ENCODE measurements at places on chromosomes 11 and 22.
A peak's percentile ranks its signal among the peaks of the same experiment; 100 is the strongest.

DNA sequence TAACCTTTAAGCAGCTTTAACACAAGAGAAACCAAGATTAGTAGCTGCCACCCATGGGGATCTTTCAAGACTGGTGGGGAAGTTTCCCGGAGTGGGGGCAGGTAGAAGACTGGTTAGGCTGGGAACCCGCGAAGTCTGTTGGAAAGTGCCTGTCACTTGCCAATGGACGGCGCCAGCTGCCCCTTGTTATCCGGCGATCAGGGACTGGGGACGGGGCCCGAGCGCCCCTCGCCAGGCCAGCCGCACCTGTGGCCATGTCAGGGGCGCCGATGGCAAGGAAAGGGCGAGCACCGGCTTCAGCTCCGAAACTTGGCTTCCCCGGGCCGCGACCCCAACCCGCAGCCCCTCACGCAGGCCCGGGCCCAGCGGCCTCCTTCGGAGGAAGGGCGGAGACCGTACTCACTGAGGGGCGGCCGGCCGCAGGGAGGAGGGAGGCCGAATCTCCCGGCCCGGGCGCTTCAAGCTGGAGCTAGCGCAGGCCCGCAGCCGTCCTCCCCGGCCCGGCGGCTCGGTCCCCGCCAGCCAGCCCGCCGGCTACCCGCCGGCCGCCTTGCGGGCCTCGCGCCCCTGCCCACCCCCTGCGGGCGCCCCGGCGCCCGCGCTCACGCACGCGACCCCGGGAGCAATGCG lies 539 bp downstream of the EIF4ENIF1 start:
- peak; percentile 53 for DNase-seq

- DNase-seq, result no peak
Measured at GRCh38 chr11:47352556-47352955, at the start of gene MYBPC3. TSS of gene MYBPC3 (minus strand) at chr11:47352702. CDS start at chr11:47352647, 55 bp downstream.

DNA sequence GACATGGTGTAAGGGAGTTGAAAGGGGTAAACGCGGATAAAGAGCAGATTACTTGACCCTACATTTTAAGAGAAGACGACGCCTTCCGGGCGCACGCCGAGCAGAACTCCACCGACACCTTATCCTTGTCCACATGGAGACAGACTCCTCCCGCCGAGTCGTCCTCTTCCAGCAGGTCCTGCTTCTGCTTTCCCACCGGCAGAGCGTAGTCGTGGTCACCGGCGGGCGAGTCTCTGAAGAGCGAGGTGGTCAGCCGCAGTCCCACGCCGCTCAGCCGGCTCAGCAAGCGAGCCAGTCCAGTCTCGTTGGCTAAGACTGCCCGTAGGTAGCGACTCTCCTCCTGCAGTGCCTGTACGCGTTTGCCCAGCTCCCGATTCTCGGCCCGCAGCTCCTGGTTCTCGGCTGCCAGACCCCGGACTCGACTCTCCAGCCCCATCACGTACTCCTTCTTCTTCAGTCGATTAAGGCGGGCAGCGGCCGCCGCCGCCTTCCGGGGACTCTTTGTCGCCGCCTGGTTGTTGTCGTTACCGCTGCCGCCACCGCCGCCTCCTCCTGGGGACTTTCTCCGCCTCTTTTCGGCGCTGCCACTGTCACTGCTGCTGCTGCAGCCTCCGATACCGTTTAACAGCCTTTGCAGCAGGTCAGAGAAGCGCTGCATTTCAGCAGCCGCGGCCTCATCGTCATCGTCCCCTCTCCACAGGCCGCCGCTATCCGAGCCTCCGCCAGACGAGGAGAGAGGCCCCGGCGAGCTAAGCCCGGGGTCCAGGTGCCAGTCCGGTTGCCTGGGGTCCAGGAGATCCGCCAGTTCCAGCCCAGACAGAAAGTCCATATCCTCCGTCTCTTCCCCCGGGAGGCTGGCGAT lies 945 bp downstream of the CREBZF start:
- DNase-seq, result peak; percentile 87

GRCh38 chr11:23206741-23207336 lies 346.6 kb upstream of the CCDC179 start:
- no peak for DNase-seq

GRCh38 chr11:48165426-48165825 lies 51.2 kb upstream of the OR4B1 start:
- DNase-seq, result no peak

DNA sequence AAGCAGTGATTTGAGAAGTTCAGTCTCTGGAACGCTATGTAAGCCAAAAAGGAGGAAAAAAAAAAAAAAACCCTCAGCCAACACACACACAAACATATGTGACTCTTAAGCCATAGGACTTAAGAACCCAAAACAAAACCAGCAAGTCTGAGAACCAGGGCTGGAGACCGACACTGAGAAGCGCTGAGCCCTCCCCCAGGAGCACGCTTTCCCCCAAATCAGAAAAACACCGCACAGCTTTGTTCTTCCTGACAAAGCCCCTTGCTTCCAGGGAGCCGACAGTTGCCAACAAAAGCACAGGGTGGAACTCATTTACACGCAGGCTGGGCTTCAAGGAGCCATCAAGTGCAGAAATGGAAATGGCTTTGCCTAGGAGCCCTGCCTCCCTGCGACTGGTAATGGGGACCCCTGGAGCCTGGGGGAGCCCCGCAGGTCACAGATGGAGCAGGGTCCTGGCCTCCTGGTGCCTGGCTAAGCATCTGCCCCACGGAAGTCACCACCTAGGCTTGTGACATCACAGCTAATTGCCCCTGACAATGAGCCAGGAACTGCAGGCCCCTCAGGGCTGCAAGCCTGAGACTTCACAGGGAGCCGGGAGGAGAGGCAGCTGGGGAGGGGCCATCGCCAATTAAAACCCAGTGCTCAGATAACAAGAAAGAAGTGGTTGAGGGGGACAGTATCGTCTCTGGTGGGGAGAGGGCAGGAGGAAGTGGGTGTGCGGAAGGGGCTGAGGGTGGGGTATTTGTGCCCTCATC lies 66.9 kb downstream of the NFAM1 start:
- DNase-seq, result no peak

DNA sequence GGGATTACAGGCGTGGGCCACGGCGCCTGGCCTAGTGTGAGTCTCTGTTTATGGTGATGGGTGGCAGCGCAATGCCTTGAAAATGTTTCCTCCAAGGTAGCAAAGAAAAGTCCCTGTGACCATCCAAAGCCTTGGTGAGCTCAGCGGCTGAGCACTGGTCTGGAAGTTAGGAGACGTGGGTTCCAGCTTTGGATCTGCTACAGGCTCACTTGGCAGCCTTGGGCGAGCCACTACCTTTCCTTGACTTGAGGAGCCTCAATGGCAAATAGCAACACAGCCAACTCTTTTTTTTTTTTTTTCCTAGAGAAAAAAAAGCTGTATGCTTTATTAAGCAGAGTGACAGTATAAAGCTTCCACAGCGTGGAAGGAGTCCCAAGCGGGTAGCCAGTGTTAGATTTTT lies 61.3 kb upstream of the RASD2 start:
- no peak for DNase-seq

DNA sequence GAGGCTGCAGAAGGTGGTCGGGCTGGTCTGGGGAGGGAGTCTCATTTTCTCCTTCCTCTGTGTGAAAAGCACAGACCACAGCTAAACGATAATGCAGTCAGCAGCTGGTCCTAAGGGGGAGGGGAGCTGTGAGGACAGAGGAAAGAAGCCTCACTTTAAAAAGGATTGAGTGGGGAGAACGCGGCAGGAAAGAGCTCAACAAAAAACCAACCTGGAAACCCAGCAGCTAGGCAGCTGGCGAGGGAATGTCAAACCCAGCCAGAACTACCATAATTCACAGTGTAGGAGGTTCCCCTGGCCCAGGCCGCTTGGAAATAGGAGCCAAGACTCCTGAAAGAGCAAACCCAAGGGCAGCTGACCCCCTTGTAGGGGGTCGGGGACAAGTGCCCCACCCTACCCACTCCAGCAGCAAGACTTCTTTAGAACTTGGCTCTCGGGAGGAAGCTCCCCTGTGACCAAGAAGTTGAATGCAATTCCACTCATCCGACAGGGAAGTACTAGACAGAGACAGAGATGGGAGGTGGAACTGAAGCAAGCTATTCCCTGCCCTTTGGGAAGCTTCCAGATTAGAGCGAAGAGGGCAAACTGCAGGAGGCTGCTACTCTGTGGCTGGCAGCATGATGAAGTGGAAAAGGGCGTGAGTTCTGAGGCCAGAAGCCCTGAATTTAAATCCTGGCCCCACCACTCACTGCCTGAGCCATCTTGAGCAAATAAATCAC lies 16.5 kb upstream of the DGKZ start:
- no peak for DNase-seq

GRCh38 chr11:8099291-8099899 lies 18.4 kb downstream of the TUB start:
- DNase-seq, result peak; percentile 69

GRCh38 chr11:62223095-62223494 lies 14.6 kb downstream of the SCGB2A1 start:
- DNase-seq, result no peak

DNA sequence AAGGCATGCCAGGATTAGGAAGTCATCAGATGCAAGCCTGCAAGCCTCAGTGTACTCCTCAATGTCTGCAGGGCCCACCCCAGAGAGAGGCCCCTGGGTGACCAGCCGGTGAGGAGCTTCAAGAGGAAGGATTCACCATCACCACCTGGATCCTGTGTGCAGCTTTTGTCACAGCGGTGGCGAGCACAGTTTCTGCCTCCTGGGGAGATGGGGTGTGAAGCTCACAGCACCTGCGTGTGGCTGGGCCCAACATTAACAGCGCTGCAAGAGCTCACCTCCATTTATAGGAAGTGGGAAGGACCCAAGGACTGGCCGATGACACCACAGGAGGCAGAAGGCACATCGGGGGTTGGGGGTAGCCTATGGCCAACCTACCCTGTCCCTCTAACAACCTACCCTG lies 235.3 kb downstream of the CTTN start:
- no peak for DNase-seq

DNA sequence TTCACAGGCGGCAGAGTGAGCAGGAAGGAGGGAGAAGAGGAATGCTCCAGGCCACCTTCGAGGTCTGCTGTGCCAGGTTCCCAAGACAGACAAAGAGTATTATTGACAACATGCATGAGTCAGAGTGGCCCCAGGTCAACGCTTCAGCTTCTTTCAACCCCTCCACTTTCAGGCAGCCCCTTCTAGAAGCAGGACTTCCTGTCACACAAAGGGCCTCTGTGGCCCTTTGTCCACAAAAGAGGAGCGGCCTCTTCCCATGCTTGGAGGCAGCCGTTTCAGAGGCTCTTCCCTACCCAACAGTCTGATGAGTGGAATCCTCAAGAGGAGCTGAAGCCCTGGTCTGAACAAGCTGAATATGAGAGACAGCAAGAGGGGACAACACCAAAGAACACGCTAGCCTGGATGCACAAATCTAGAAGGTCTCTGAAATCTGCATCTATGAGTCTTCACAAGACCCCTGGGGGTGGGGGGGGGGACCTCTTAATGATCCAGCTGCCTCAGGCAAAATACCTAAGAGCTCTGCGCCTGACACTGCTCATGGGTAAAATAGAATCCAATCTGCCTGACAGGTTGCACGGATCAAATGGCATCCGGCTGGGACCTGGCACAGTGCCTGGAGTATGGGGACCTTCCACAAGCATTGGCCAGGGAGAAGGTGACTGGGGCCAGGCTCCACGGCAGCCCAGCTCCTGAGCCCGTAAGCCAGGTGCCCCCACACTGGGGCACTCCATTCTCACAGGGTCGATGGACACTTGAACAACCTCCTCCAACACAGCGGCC lies 67.5 kb downstream of the PACSIN2 start:
- no peak for DNase-seq

GRCh38 chr22:17436981-17437412 lies 67.7 kb downstream of the CECR2 start:
- DNase-seq, result no peak

Measured in activated naive CD8-positive, alpha-beta T cell treated with anti-CD3 and anti-CD28 coated beads, Interleukin-2, amount 50 U/mL, for 24 hours (primary cell).